ENCODE measurements at places on chromosomes 7 and 10.

DNA sequence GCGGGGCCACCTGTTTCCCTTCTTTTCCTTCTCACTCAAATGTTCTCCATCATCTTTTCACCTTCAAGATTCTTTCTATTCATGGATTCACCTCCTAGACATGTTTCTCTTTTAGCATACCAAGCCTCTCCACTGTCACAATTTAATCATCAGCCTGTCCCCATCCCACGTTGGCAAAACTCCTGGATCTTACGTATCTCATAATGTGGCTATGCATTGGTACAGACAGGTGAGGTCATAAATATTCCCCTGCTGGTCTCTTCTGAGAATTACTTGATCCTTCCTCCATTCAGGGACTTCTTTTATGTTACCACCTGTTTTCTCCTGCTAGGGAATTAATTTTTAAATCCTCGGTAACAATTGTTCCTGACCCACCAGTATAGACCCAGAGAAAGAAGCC is 262.6 kb upstream of the NEBL start:
- no peak overlapping the region for H3K4me3 ChIP-seq
- no peaks in the 10 kb centered on the region for H3K36me3 ChIP-seq
- no peaks in the 10 kb centered on the region for H3K27me3 ChIP-seq
- DNase-seq = no peak
- no peaks in the 10 kb centered on the region for H3K4me1 ChIP-seq

- no peaks in the 10 kb centered on the region for H3K4me1 ChIP-seq
- H3K27me3 ChIP-seq = no peaks in the 10 kb centered on the region
- H3K4me3 ChIP-seq = no peak overlapping the region
- DNase-seq = no peak
- no peaks in the 10 kb centered on the region for H3K36me3 ChIP-seq
These were observed 36.8 kb downstream of the ST7 start for GRCh38 chr7:116990056-116990455.

DNA sequence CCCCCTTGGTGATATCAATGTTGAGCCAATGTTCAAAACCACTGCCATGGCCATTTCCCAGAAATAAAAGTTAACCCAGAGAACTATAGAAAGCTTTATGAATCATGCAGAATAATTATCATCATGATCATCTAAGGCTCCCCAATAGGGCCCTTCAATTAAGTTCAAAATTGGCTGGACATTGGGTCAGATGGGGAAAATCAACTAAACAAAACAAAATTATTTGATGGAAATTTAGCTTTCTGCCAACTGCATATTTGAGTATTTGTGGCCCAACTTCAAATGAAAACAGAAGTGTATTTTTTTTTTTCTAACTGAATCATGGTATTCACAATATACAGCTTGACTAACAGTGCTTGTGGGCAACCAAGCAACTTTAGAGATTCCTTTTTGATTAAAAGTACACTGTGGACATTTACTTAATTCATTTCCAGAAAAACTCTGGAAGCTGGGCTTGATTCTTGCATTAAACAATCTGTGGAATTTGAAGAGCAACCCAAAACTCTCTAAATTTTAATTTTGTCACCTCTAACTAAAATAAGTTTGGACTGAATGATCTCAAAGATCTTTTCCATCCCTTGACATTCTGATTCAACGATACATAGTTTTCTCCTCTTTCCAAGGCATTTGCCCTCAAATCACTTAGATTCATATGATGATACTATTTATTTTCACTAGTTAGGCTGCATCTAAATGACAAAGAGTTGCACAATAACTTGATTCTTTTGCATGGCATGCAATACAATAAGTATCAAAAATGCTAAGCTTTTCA is 203.2 kb downstream of the AHR start:
- H3K27me3 ChIP-seq = no peaks in the 10 kb centered on the region
- DNase-seq = no peak
- H3K4me1 ChIP-seq = peaks cover 3% of the 10 kb centered on the region
- H3K27ac ChIP-seq = no peak overlapping the region

DNA sequence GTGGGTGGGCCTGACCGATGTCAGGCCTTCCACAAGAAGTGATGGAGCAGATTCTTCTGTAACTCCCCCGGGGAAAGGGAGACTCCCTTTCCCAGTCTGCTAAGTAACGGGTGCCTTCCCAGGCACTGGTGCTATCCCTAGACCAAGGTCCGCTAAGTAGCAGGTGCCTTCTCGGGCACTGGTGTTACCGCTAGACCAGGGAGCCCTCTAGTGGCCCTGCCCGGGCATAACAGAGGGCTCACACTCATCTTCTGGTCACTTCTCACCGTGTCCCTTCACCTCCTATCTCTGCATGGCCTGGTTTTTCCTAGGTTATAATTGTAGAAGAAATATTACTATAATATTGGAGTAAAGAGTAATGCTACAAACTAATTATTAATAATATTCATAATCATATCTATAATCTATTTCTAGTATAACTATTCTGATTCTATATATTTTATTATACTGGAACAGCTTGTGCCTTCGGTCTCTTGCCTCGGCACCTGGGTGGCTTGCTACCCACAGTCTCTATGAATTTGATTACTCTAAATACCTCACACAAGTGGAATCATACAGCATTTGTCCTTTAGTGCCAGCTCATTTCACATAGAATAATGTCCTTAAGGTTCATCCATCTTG is 1378.7 kb downstream of the XPNPEP1 start:
- no peak overlapping the region for H3K4me3 ChIP-seq
- peak; percentile 81 for DNase-seq
- H3K27me3 ChIP-seq = no peaks in the 10 kb centered on the region
- H3K27ac ChIP-seq = no peak overlapping the region

GRCh38 chr10:131514454-131514853 is 202.9 kb upstream of the TCERG1L start:
- DNase-seq = no peak
- H3K4me3 ChIP-seq = no peak overlapping the region
- no peaks in the 10 kb centered on the region for H3K27me3 ChIP-seq
- no peak overlapping the region for H3K27ac ChIP-seq

GRCh38 chr7:43459019-43459337 is 123.9 kb upstream of the STK17A start:
- DNase-seq = no peak
- H3K4me1 ChIP-seq = no peaks in the 10 kb centered on the region
- no peak overlapping the region for H3K27ac ChIP-seq
- no peak overlapping the region for H3K4me3 ChIP-seq

GRCh38 chr10:3825862-3826351 is 40.9 kb upstream of the KLF6 start:
- no peaks in the 10 kb centered on the region for H3K27me3 ChIP-seq
- no peak overlapping the region for H3K4me3 ChIP-seq
- no peak overlapping the region for H3K27ac ChIP-seq
- no peak for DNase-seq
- no peaks in the 10 kb centered on the region for H3K36me3 ChIP-seq

GRCh38 chr10:124547647-124548168 is 86.1 kb downstream of the LHPP start:
- no peaks in the 10 kb centered on the region for H3K36me3 ChIP-seq
- no peaks in the 10 kb centered on the region for H3K27me3 ChIP-seq
- DNase-seq = no peak
- H3K27ac ChIP-seq = no peak overlapping the region
- no peaks in the 10 kb centered on the region for H3K4me1 ChIP-seq

DNA sequence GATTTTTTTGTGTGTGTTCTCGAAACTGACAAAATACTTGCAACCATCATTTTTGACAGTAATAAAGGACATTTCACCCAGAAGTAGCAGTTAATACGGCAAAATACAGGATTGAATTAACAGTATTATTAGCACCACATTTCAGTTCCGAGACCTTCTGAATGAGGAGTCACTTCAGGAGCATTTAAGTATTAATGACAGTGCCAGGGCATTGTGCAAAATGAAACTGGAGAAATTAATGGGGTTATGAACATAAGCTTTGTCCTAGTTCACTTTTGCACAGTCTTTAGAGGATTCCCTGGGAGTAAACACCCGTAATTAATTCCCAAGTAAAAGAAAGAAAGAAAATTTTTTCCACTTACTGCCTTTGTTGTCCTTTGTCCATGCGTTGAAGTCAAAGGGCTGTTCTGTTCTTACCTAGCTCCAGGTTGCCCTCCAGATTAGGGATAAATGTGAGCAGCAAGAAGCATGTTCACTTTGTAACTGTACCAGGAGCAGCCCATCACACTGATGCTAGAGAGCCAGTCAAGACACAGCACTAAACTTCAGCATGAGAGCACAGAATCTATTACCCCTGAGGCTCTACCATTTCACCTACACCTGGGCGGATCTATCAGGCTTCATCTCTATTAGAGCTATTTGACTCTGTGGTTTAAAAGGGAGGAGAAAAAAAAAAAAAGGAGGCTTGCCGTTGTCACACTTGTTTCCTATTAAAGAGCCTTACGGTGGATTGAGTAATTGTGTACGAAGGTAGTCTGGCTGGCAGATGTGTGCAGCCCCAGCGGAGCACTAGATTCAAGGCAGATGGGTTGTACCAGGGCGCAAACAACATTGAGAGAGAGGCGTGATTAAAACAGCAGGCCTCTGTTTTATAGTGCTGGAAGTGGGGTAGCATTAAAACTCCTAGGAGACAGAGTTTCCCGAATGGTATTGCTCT is 297.8 kb upstream of the SEMA3A start:
- H3K4me3 ChIP-seq = no peak overlapping the region
- no peak for DNase-seq
- H3K36me3 ChIP-seq = no peaks in the 10 kb centered on the region
- no peaks in the 10 kb centered on the region for H3K27me3 ChIP-seq

- no peak for DNase-seq
- H3K36me3 ChIP-seq = no peaks in the 10 kb centered on the region
- no peak overlapping the region for H3K4me3 ChIP-seq
- H3K27ac ChIP-seq = no peak overlapping the region
- no peaks in the 10 kb centered on the region for H3K27me3 ChIP-seq
These were observed 30.9 kb downstream of the SCIN start for GRCh38 chr7:12601302-12601869.

DNA sequence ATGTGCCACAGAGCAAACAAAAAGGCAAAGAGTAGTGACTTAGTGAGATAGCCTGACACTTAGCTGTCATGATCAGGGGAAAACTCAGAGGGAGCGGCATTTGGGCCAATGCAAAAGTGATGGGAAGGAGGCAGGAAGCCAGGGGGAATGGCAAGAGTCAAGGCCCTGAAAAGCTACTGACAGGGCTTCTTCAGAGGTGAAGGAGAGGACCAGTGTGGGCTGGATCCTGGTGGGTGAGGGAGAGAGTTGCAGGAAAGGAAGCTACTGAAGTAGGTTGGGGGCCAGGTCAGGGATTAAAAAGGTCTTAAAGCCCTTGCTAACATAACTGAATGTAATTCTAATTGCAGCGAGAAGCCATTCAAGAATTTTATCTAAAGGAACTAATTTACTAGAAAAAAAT is 117.0 kb downstream of the AASS start:
- no peaks in the 10 kb centered on the region for H3K27me3 ChIP-seq
- no peak overlapping the region for H3K27ac ChIP-seq
- no peak overlapping the region for H3K4me3 ChIP-seq
- no peaks in the 10 kb centered on the region for H3K4me1 ChIP-seq

DNA sequence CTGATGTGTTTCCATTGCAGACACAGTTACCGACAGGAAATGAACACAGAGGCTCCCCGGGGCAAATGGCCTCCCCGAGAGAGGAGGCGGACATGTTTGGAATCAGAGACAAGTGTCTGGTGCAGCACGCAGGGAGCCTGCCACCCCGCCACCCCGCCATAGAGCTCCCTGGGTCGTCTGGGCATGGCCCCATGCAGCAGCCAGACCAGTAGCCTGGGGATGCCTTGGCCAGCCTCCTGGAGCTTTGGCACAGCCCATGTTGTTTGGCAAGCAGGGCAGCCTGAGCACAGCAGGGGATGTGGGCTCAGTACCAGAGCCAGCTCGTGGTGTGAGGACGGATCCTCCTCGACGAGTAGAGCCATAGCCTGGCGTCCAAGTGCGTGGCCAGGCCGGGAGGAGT is 80.8 kb downstream of the NKX6-2 start:
- H3K4me3 ChIP-seq = no peak overlapping the region
- H3K4me1 ChIP-seq = no peaks in the 10 kb centered on the region
- H3K36me3 ChIP-seq = peaks cover 2% of the 10 kb centered on the region
- no peak overlapping the region for H3K27ac ChIP-seq

DNA sequence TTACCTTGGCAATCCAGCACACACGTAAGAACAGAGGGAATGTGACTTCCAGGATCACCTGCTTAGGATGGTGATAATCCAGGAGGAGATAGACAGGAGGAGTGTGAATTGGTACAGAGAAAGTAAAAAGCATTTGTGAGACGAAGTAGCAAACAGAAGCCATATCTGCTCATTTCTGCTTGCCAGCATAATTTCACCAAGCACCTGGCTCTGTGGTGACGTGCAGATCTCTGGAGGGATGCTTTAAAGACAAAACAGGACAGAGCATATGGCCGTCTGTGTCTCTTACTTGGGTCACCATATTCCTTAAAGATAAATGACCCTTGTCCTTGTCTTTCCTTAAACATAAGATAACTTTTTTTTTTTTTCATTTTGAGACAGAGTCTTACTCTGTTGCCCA is 90.2 kb upstream of the ARHGAP21 start:
- H3K4me1 ChIP-seq = no peaks in the 10 kb centered on the region
- DNase-seq = no peak
- H3K27ac ChIP-seq = no peak overlapping the region
- H3K27me3 ChIP-seq = no peaks in the 10 kb centered on the region

GRCh38 chr7:158320328-158320727 is 267.3 kb downstream of the PTPRN2 start:
- H3K27me3 ChIP-seq = no peaks in the 10 kb centered on the region
- H3K36me3 ChIP-seq = no peaks in the 10 kb centered on the region
- no peak overlapping the region for H3K27ac ChIP-seq
- no peak for DNase-seq
- no peak overlapping the region for H3K4me3 ChIP-seq

DNA sequence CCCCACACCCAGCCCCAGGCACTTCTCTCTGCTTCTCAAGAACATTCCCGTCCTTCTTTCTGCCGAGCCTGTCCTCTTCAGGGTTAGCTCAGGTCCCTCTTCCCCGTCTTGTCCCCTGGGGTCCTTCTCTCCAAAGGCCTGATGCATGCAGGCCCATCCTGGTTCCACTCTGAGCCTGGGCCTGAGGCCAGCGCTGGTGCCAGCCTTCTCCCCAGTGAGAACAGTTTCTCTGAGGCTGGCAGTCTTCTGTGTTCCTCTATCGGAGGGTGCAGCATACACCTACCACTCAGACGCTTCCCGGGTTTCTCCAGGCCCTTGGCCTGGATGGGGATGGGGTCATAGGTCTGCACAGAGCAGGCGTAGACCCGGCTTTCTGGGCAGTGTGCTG is 14.6 kb downstream of the AP5Z1 start:
- H3K27me3 ChIP-seq = no peaks in the 10 kb centered on the region
- no peaks in the 10 kb centered on the region for H3K4me1 ChIP-seq
- H3K36me3 ChIP-seq = peaks cover 14% of the 10 kb centered on the region
- no peak for DNase-seq
- no peak overlapping the region for H3K4me3 ChIP-seq

DNA sequence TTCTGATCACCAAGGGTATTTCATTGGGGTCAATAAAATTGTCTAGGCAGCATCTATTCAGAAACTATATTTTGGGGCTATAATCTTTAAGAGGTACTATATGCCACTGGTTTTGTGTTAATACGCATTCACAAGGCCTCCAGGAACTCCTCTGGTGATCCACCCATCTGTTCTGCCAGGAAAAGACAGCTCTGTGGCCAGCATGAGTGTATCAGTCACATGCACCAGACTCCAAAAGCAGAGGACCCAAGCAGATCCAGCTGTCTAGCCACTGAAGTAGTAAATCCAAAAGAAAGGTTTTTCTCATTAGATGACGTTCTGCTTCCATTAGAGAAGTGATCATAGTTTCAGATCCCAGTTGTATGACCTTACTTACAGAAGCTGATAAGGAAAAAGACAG is 199.6 kb upstream of the CELF2 start:
- no peak overlapping the region for H3K4me3 ChIP-seq
- peak; percentile 54 for DNase-seq
- peaks cover 6% of the 10 kb centered on the region for H3K4me1 ChIP-seq
- no peaks in the 10 kb centered on the region for H3K27me3 ChIP-seq
- no peak overlapping the region for H3K27ac ChIP-seq

Measured in aorta (tissue), 5 donors.